HL-60 (cell line): ENCODE measurements at places on chromosomes 11 and 22.

GRCh38 chr11:76071090-76071489 is 135.2 kb downstream of the WNT11 start:
- no peak for DNase-seq

GRCh38 chr11:61718621-61719302 is 33.7 kb upstream of the MYRF start:
- DNase-seq, result no peak

- DNase-seq, result no peak
Measured at GRCh38 chr11:132977746-132978145, 554.6 kb downstream of the OPCML start.

- DNase-seq, result no peak
Measured at GRCh38 chr11:11620173-11620920, 1.5 kb downstream of the GALNT18 start.

DNA sequence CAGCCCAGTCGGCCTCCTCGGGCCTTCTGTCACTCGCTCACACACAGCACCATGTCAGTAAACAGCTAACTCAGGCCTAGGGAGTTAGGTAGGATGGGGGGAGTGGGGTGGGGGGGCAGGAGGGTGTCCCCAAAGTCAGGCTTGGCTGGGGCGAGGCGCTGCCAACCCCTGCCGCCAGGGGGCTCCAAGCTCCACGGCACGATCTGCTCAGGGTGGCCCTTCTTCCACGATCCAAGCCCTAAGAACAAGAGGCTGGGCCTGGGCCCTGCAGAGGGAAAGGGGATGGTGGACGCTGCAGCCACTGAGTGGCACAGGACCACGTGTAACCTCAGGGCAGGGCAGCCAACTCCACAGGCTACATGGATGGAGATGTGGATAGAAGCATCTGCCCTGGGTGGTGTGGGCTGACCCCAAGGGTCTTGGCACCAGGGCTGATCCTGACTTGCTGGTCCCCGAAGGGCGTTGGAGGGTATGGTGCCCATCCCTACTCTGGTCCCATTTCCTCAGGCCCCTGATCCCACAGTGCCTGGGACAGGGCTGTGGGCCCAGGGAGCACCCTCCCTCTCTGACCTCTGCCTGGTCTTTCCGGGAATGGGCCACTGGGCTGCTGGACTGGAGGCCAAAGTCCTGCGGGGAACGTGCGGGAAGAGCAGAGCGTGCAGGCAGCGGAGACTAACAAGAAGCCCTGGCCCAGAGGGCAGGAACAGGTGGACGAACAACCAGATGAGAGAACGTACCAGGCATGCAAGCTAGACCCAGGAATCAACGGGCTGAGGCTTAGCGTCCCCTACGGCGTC is 29.1 kb upstream of the TXNRD2 start:
- DNase-seq, result peak; percentile 69

DNA sequence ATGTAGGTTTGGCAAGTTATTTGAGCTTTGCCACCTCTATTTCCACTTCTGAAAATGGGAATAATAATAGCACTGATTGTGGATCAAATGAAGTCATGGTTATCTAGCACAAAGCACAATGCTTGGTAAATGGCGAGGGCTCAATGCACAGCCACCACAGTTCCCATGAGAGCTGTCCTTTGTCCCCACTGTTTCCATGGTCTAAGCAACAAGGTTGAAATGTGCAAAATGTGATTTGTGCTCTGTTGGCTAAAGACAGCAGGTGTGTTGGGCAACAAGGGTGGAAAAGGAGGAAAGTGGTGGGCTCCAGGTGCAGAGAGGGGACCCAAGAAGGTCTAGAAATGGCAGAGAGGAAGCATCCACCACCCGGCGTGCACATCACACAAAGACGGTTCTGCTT is 200.5 kb downstream of the TRIM29 start:
- no peak for DNase-seq

GRCh38 chr22:41636467-41636866 is 15.4 kb downstream of the XRCC6 start:
- no peak for DNase-seq

DNA sequence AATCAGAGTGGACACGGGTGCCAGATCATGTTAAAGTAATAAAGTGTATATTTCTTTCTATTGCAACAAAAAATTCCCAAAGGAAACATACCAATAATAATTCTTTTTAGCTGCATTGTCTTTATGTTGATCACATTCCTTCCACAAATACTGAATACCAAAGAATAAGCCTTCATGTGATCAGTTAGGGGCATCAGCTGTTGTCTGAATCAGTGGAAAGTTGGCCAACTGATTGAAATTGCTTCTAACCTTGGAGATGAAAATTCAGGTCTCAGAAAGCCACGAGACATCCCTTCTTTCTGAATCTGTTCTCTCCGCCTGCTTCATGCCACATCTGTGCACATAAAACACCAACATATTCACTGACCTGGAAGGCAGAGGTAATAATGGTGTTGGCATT is 785.2 kb downstream of the KCNA4 start:
- DNase-seq, result no peak

DNA sequence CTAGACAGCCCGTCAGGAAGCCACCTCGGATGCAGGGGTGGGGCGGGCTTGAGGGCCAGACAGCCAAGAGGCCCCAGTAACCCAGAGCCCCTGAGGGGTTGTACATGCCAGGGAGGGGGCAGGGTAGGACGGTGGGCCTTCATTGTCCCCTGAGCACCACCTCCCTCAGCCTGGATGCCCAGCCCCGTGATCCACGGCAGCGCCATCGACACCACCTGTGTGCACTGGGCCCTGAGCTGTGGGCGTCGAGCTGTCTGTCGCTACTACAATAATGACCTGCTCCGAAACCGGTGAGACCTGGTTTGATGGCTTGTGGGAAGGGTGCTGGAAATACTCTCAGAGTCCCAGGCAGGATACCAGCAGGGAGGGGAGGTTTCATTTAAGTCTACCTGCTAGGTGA is 37.4 kb upstream of the TPBGL start:
- no peak for DNase-seq

- DNase-seq, result no peak
Measured at GRCh38 chr11:128355558-128355957, 231.8 kb downstream of the ETS1 start.

DNA sequence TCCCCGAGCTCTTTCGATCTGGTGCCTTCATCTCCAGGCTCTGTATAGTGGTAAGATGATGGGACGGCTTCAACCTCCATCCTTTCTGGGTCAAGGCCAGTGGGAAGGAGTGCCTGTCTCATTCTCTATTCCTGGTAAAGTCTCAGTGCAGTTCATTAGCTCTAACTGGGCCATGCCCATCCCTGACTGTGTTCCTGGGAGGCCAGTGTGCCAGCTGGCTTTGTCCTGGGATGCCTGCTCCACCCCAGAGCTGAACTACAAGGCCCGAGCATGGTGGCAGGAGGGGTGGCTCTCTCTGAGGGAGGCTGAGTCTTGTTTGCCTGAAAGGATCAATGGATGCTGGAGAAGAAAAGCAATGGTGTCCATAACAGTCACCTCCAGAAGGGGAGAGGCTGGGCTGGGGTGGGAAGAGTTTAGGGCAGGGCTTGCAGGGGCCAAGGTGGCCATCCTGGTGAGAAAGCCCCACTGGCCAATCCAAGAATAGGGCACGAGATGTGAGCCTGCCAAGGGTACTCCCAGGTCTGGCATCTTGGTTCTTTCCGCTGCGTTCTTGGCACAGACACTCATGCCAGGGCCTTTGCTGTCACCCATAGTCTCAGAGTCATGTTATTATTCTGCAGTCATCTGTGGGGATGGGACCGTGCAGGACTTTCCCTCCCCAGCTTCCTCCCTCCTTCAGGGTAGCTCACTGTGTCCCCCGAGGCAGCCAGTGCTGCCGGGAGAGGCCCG is 60.1 kb downstream of the PARVB start:
- no peak for DNase-seq

DNA sequence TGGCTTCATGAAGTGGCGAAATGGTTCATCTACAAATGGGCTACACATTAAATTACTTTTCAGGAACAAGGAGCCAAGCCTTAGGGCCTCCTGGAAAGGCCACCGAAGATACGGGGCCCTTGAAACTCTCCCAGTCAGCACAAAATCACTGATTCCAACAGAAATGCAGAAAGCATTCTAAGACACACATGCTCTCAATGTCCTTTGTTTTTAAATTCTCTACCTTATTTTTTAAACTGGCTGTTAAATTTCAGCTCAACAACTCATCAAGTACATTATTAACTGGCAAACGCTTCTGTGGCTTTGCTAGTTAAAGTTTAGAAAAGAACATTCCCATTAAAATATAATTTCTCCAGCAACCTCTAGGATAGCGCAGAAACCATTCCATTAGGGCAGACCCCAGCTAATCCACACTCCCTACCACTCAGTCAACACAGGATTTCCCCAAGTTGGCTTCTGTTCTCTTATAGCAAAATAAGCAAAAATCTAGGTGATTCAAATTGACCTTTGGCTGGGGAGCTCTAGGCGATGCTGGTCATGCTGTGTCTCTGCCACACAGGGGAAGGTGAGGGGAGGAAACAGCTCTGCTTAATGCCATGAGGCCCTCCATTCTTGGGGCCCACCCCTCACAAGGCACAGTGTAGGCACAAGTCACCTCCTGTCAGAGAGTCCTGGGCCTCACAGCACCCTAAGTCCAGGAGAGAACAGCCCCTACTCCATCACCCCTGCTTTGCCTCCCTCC is 47.1 kb downstream of the PLEKHA7 start:
- DNase-seq, result no peak

DNA sequence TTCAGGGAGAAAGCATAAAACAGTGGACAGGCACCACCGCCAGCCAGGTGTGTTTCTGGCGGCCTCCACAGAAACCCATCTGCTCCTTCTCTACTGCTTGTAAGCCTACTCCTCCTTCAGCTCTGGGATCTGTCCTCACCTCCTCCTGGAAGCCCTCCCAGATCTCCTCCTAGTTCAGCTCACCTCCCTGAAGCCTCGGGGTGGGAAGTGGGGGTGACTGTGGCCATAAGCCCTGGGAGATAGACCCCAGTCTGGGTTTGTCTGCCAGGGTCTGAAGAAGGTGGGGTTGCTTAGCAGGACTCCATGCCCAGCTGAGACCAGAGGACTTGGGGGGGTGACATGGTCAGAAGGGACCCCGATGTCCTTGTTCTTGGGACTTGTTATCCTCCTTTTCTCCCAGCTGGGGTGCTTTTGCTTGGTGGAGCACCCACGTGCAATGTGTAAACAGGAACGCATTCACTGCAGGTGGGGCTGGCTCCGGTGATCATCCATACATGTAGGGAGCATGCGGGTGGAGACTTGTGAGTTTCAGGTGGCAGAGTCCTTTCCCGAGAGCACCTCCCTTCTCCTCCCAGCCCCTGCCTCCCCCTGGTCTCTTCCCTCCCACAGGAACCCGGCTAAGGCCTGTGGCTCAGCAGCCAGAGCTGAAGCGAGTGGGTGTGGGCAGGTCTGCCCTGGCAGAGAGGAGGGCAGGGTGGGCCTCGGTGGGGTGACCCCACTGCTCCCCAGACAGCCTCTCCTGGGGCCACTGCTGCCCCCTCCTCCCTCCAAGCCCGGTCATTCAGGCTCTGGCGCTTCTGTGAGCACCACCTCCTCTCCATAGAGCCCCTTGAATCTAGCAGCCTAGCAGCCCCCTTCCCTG is 25.9 kb downstream of the MRGPRG start:
- DNase-seq, result no peak

DNA sequence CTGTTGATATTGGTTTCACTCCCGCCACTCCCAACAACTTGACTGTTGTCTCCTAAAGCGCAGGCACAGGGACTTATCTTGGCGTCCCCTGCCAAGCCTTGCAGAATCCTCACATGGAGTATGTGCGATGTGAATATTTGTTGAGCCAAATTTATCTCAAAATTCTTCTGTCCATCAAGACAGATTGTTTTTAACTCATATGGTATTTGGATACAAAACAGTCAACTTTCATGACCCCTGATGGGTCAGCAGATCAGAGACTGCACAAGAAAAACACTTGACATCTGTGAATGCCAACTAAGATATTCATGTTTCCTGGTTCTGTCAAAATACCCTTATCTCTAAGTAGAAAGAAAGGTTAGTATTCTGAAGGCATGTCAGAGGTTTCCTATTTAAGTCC is 221.7 kb upstream of the BLID start:
- DNase-seq, result no peak

DNA sequence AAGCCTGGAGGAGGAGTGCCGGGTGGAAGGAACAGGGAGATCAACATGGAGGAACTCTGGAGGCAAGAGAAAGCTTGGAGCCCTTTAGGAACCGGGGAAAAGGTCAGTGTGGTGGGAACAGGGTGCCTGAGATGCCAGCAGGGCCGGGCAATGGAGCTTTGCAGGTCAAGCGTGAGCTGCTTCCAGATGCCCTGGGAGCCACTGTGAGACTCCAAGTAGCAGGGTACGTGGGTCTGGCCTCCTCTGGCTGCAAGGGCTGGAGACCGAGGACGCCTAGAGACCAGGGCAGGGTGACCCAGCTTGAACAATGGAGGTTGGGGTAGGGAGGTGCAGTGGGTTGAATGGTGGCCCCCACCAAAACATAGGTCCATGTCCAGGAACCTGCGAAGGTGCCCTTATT is 15.6 kb upstream of the EMID1 start:
- no peak for DNase-seq

- no peak for DNase-seq
Measured at GRCh38 chr22:41240377-41241132, at the start of gene CHADL. Gene CHADL (minus strand): TSS chr22:41240931. CDS start chr22:41240881, 50 bp downstream.

DNA sequence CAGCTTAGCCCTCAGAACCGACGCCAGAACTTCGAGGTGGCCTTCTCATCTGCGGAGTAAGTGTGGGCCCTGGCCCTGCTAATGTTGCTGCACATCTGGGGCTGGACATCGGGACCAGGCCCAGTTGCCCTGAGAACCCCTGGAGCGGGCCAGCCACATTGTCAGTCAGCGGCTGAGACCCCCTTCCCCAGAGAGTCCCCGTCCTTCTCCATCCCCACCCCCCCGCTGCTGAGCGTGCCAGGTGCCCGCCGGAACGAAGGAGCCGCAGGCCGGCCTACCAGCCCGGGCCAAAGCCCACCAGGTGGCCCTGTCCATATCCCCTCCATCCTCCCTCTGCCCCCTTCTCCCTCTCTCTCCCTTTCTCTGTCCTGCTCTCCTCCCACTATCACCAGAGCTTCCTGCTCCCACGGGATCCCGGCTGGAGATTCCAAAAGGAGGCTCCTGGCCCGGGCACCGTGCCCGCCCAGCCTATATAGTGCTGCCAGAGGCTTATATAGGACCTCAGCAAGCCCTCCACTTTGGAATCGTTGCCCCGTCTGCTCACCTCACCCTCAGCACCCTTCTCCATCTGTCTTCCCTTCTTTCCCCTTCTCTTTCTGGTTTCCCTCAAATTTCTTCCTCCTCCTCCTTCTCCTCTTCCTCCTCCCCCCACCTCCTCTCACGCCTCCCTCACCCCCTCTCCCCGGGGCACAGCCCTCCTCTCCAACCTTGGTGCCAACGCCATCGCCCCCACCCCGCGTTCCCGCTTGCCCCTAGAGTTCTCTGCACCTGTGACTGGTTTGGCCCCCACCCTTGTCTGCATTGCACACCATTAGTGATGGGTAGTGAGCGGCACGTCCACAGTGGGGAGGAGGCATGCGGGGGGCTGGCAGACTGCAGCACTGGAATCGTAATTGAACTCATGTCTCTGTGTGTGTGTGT is 7.3 kb downstream of the SELENOM start:
- DNase-seq, result no peak
